Brain pericyte (primary cell): ENCODE measurements at places on chromosomes 7 and 10.

GRCh38 chr10:109895848-109896247 lies 27.5 kb downstream of the XPNPEP1 start:
- DNase-seq: no peak

GRCh38 chr10:71889388-71889987 lies 38.4 kb upstream of the PSAP start:
- no peak for DNase-seq

GRCh38 chr10:131573256-131573655 lies 261.7 kb upstream of the TCERG1L start:
- DNase-seq: no peak

GRCh38 chr10:105834261-105835059 lies 1193.4 kb downstream of the SORCS3 start:
- no peak for DNase-seq
